Glutamatergic neuron (in vitro differentiated cells): ENCODE measurements at places on chromosomes 3 and 15.

GRCh38 chr3:58120075-58120812, 90.5 kb downstream of the DNASE1L3 start:
- peaks cover 4% of the 10 kb centered on the region for H3K36me3 ChIP-seq
- peaks cover 5% of the 10 kb centered on the region for H3K4me1 ChIP-seq
- DNase-seq = no peak
- H3K4me3 ChIP-seq = no peak overlapping the region

DNA sequence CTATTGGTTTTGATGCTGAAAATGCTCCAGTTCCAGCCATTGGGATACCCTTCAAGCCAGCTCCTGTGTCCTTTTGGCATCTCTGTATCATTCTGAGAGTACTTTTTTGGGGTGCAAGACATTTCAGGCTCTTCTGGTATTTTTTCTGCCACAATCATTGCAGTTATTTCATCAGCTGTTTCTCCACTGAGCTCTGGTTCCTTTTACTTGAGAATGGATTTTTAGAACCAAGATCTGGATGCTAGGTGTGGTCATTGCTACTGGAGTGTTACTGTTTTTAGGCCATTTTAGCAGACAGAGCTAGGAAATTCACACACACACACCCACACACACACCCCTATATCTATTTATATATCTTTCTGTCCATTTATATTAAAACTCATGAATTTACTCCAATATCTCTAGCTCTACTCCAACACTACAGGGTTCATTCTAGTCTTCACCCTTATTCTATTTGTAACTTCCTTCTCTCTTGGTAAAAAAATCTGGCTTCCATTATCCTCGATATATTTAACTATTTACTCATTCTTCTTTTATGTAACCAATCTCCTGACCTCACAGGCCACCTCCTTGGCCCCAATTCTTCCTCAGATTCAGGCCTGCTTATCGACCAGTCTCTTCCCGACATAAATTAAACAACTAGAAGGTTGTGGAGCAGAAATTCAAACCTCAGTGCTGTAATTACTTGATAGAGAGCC, 17.0 kb downstream of the SLC35G2 start:
- peaks cover 36% of the 10 kb centered on the region for H3K4me1 ChIP-seq
- H3K36me3 ChIP-seq = peaks cover under 1% of the 10 kb centered on the region
- peak overlapping the region; percentile 91 for H3K27ac ChIP-seq
- no peak for DNase-seq

DNA sequence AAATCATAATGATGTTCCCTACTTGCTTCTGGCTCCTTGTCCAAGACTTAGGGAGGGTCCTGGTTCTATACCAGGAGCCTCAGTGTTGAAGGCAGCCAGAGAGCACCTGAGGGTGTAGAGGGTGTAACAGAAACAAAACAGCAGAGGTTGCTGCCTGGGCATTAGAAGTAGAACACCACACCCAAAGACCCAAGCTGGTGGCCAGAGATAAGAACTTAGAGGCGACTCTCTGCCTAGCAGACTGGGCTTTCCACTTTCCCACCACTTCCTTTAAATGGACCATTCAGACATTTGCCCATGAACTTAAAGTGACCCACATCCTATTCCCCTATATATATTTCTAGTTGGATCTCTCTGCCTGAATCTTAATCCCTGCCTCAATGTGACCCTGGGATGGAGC, 189.8 kb downstream of the KLF13 start:
- DNase-seq = no peak
- H3K4me3 ChIP-seq = no peak overlapping the region
- peaks cover 15% of the 10 kb centered on the region for H3K36me3 ChIP-seq
- no peaks in the 10 kb centered on the region for H3K27me3 ChIP-seq

DNA sequence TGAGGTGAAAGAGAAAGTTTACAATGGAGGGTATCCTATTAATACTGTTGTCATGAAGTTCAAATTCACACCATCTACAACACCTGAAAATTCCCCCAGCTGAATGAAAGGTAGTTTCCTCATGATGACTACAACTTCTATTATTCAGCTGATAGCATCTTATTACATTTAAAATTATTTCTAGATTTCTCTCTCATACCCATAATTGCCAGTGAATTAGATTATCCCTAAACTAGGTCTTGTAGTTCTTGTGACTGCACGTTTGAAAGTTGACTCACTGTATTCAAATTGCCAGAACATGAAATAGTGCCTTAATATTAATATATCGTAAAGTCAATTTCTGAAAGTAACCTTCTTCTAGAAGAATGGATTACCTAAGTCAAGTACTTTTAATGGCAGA, 82.4 kb downstream of the FBXL22 start:
- no peak for DNase-seq
- no peaks in the 10 kb centered on the region for H3K4me1 ChIP-seq
- no peak overlapping the region for H3K27ac ChIP-seq
- peaks cover 3% of the 10 kb centered on the region for H3K27me3 ChIP-seq
- peaks cover 4% of the 10 kb centered on the region for H3K36me3 ChIP-seq

DNA sequence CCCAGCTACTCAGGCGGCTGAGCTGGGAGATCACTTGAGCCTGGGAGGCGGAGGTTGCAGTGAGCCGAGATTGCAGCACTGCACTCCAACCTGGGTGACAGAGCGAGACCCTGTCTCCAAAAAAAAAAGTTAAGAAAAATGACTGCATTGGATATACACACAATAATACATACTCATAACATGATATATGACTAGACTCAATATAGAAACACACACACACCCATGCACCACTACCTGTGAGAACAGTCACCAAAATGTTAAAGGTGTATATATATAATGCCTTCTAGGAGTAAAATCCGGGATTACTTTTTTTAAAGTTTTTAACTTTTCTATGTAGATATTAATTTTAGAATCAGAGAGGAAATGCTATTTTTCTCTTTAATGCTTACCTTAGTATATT, 25.9 kb downstream of the PHC3 start:
- no peaks in the 10 kb centered on the region for H3K36me3 ChIP-seq
- no peak for DNase-seq
- no peaks in the 10 kb centered on the region for H3K27me3 ChIP-seq
- H3K4me1 ChIP-seq = no peaks in the 10 kb centered on the region
- no peak overlapping the region for H3K4me3 ChIP-seq
- H3K27ac ChIP-seq = no peak overlapping the region

DNA sequence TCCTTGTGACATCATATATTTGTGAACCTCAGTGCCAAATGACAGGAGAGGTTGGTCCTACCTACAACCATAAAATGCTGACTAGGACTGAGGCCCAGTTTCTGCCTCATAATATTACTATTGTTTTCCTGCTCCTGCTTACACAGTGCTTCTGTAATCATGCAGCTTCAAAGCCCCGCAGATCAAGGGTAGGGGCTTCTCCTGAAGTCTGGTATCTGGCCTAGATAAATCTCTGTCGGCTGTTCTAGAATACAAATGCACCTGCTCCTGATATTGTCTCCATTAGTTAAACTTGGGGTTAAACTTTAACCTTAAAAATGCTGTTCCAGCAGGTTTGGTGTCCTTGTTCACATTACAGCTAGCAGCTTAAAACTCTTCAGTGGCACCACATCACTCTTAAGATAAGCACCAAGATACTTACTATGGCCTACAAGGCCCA, 552.4 kb downstream of the TUSC7 start:
- no peak overlapping the region for H3K4me3 ChIP-seq
- H3K4me1 ChIP-seq = peaks cover 27% of the 10 kb centered on the region
- H3K27ac ChIP-seq = no peak overlapping the region
- peaks cover 2% of the 10 kb centered on the region for H3K27me3 ChIP-seq
- DNase-seq = no peak

DNA sequence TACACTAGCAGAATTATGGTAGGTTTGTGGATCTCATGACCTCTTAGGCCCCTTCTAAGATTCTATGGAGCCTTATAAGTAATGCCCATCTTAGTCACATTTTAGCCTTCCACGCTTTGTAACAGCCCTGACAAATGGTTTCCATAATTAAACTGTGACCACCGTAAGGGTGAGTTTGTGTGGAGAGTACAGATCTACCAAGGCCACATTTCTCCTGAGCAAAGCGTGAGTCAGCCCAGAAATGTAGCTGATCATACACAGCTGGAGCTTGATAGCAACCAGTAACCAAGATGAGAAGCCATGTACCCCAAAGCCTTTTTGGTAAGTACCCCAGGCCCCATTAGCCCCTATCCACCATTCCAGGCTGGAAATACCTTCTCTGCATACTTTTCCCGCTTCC, 31.7 kb downstream of the CHAC1 start:
- H3K27ac ChIP-seq = no peak overlapping the region
- no peaks in the 10 kb centered on the region for H3K27me3 ChIP-seq
- no peaks in the 10 kb centered on the region for H3K4me1 ChIP-seq
- no peak overlapping the region for H3K4me3 ChIP-seq

- H3K4me1 ChIP-seq = peaks cover 5% of the 10 kb centered on the region
- no peak overlapping the region for H3K4me3 ChIP-seq
- H3K27me3 ChIP-seq = no peaks in the 10 kb centered on the region
Measured at GRCh38 chr3:100080573-100080972, 33.7 kb downstream of the FILIP1L start.

- peaks cover 4% of the 10 kb centered on the region for H3K27me3 ChIP-seq
- no peak overlapping the region for H3K27ac ChIP-seq
- H3K4me3 ChIP-seq = no peak overlapping the region
- H3K4me1 ChIP-seq = peaks cover 10% of the 10 kb centered on the region
- peaks cover 3% of the 10 kb centered on the region for H3K36me3 ChIP-seq
Measured at GRCh38 chr3:112634786-112635541, 6.0 kb downstream of the CCDC80 start.

GRCh38 chr15:99753066-99753465, 19.8 kb upstream of the LYSMD4 start:
- H3K4me1 ChIP-seq = peaks cover 27% of the 10 kb centered on the region
- peaks cover 8% of the 10 kb centered on the region for H3K36me3 ChIP-seq
- DNase-seq = peak; percentile 24
- peak overlapping the region; percentile 94 for H3K27ac ChIP-seq
- H3K4me3 ChIP-seq = peak overlapping the region; percentile 63

GRCh38 chr3:77605308-77605707, 565.4 kb downstream of the ROBO2 start:
- no peak overlapping the region for H3K27ac ChIP-seq
- no peak for DNase-seq
- peaks cover 1% of the 10 kb centered on the region for H3K27me3 ChIP-seq
- H3K4me3 ChIP-seq = no peak overlapping the region
- peaks cover 11% of the 10 kb centered on the region for H3K36me3 ChIP-seq

DNA sequence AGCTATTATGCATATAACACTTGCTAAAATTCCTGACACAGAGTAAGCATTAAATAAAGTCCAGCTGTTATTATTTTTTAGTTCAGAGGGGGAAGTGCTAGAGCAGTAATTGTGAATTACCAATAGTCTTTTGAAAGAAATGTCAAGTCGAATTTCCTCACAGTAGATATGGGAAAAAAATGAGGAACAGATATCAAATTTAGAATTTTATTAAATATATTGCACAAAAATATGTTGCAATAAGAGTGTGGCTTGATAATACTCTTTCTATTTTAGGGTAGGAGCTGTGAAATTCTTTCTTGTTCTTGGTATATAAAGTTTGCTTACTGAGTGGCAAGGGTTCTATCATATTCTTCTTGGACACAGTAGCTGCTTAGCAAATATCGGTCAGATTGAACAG, 181.3 kb downstream of the NFKBIZ start:
- no peak overlapping the region for H3K27ac ChIP-seq
- DNase-seq = no peak
- no peaks in the 10 kb centered on the region for H3K4me1 ChIP-seq
- H3K27me3 ChIP-seq = no peaks in the 10 kb centered on the region

DNA sequence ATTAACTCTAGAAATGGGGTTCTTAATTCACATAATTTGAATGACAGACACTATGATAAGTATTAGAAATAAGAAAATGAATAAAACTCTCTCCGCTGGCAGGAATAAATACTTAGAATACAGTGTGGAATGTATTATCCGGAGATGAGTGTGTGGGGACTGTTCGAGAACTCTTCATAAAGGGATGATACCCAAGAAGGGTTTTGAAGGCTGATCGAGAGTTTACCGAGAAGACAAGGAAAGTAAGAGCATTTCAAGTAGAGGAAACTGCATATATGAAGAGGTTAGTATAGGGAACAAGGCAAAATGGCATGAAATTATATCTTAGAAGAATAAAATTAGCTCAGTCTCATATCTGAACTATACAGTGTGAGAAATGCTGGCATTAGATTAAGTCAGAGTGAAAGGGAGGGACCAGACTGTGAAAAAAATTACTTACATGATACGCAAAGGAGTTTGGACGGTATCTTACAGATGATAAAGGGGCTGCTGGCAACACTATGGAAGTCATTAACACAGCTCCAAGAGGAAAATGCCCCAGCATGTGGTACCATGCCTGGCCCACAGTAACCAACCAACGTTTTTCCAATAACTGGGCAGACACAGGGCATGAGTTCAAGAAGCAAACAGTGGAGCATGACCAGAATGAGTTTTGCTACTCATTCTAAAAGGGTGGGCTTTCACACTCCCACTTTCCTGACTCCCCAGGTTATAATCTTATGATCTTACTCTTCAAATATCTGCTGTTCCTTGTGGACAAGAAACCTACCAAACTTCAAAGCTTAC, 6.5 kb downstream of the DCBLD2 start:
- no peak overlapping the region for H3K27ac ChIP-seq
- no peaks in the 10 kb centered on the region for H3K27me3 ChIP-seq
- H3K4me3 ChIP-seq = no peak overlapping the region
- no peak for DNase-seq
- H3K4me1 ChIP-seq = peaks cover 15% of the 10 kb centered on the region

DNA sequence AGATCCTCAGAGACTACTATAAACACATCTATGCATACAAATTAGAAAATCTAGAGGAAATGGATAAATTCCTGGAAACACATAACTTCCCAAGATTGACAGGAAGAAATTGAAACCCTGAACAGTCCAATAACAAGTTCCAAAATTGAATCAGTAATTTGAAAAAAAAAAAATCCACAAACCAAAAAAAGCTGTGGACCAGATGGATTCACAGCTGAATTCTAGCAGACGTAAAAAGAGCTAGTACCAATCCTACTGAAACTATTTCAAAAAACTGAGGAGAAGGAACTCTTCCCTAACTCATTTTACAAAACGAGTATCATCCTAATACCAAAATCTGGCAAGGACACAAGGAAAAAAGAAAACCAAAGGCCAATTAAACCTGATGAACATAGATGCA, 77.0 kb upstream of the FXR1 start:
- H3K36me3 ChIP-seq = no peaks in the 10 kb centered on the region
- no peaks in the 10 kb centered on the region for H3K27me3 ChIP-seq
- H3K4me1 ChIP-seq = no peaks in the 10 kb centered on the region
- H3K27ac ChIP-seq = no peak overlapping the region

GRCh38 chr15:100684591-100684990, 82.2 kb downstream of the ASB7 start:
- no peak for DNase-seq
- no peak overlapping the region for H3K27ac ChIP-seq
- H3K4me3 ChIP-seq = no peak overlapping the region
- no peaks in the 10 kb centered on the region for H3K4me1 ChIP-seq

DNA sequence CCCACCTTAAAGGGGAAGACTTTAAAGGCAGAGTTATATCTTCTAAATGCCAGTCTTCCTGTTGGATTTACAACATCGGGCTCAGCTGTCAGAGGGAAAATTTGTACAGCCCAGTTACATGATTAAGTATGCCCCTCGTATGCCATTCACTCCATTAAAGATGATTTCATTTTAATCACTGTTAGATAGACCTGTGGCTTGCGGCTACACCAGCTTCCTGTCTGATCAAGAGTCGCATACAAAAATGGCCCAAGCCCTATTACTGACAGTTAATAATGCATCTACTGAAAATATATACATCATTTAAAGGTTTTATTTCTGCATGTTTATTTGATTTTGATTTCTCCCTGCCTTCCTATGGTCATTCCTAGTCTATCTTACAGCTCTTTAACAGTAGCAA, 7.1 kb downstream of the EIF4E3 start:
- DNase-seq = no peak
- peaks cover 4% of the 10 kb centered on the region for H3K27me3 ChIP-seq
- no peak overlapping the region for H3K27ac ChIP-seq
- H3K4me3 ChIP-seq = no peak overlapping the region
- H3K36me3 ChIP-seq = no peaks in the 10 kb centered on the region
- H3K4me1 ChIP-seq = no peaks in the 10 kb centered on the region
